ENCODE measurements at places on chromosomes 3 and 15.

DNA sequence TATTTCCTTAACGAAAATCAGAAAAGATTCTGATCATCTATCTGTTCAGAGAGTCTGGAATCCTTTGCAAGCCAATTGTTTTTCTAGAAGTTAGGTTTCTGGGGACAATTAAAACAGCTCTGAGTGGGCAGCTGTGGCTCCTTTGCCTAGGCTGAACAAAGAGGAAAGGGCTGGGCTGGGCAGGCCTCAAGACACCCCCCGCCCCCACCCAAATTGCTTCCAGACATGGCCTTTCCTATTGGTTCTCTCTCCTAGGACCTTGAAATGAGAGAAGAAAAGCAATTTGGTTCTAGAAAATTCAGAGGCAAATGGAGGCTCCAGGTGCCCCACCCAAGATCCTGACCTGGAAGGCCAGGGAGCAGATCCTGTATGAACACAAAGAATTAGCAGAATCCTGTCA is 2.3 kb upstream of the ADPGK start:
- no peak for DNase-seq

- no peak for DNase-seq
Observed at GRCh38 chr3:53807117-53807810, 39.0 kb downstream of the CHDH start.

GRCh38 chr3:194607592-194608389 is 25.4 kb downstream of the TMEM44 start:
- DNase-seq, result no peak

GRCh38 chr3:96465521-96465920 is 348.9 kb upstream of the EPHA6 start:
- DNase-seq, result no peak

- DNase-seq, result no peak
Observed at GRCh38 chr3:39329493-39329892, at the start of gene CCR8. Gene CCR8, plus strand, starts transcription at chr3:39329709. Its CDS starts 2,623 bp downstream, at chr3:39332332.

GRCh38 chr3:61605589-61606175 is 44.3 kb downstream of the PTPRG start:
- DNase-seq, result no peak

Measured in kidney tubule cell (primary cell).